Forelimb muscle (tissue), 1 donor: ENCODE measurements at places on chromosomes 2 and 18.

GRCh38 chr2:96867756-96868554 lies 1.9 kb downstream of the SEMA4C start:
- no peak for DNase-seq

GRCh38 chr2:47203995-47204394 lies 48.9 kb upstream of the STPG4 start:
- no peak for DNase-seq

DNA sequence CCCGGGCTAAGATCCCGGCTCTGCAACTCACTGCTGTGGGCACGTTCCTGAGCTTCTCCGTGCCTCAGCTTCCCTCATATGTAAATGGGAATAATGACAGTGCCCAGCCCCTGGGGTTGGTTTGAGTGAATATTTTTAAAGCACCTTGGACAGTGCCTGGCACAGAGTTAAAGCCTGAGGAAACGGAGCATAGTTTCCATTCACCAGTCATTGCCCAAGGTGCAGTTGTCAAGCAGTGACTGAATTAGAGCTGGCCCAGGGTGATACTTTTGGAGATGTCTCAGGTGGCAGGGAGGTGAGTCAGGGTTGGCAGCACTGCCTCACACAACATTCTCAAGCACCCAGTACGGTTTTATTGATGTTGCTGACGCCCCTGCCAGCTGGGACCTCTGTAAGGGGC lies 12.2 kb downstream of the TMEM177 start:
- no peak for DNase-seq

- no peak for DNase-seq
These were observed 227.9 kb downstream of the PRKCE start for GRCh38 chr2:45879406-45879805.

DNA sequence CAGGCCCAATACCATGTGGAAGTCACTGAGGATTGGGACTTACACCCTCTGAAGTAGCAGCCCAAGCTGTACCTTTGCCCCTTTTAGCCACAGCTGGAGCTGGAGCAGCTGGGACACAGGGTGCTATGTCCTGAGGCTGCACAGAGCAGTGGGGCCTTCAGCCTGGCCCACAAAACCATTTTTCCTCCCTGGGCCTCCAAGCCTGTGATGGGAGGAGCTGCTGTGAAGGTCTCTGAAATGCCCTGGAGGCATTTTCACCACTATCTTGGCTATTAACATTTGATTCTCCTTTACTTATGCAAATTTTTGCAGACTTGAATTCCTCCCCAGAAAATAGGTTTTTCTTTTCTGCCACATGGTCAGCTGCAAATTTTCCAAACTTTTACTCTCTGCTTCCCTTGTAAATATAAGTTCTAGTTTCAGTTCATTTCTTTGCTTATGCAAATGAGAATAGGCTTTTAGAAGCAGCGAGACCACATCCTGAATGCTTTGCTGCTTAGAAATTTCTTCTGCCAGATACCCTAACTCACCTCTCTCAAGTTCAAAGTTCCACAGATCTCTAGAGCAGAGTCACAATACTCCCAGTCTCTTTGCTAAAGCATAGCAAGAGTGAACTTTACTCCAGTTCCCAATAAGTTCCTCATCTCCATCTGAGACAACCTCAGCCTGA lies 213.8 kb upstream of the MGAT5 start:
- DNase-seq, result no peak

DNA sequence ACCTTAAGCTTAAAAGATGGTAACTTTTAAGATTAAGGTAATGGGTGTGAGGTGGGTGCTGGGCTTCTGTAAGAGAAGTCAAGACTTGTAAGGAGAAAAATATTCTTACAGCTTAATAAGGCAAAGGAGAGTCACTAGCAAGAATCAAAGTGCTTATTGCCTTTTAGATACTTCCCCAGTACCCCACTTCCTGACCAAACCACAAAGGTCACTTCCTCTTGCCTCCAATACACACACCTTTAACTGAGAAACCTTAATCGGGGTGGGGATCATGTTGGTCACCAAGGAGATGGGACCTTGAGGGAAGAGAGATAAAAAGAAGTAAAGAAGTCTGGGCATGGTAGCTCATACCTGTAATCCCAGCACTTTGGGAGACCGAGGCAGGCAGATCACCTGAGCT lies 10.6 kb upstream of the ATG16L1 start:
- DNase-seq, result no peak

GRCh38 chr2:109247812-109248211 lies 118.8 kb downstream of the SH3RF3 start:
- DNase-seq, result no peak

DNA sequence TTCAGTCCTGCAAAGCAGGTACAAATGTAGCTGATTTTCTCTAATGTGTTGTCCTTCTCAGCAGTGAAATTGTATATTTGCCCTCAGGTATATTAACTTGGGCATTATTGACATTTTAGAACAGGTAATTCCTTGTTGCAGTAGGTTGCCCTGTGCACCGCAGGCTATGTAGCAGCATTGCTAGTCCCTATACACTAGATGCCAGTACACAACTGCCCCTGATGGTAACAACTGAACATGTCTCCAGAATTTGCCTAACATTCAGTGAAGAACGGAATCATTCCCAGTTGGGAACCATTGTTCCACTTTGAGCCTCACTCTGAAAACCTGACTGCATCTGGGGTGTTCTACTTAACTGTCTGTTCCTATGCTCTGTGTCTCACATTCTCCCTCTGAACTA lies 23.1 kb upstream of the TFPI start:
- no peak for DNase-seq

GRCh38 chr18:74515620-74516231 lies 18.6 kb upstream of the CNDP1 start:
- DNase-seq, result no peak

- peak; percentile 99 for DNase-seq
These were observed at the start of gene ANKRD39 for GRCh38 chr2:96857667-96858372. TSS of gene ANKRD39 (minus strand) at chr2:96858016. CDS start at chr2:96857987, 29 bp downstream.

DNA sequence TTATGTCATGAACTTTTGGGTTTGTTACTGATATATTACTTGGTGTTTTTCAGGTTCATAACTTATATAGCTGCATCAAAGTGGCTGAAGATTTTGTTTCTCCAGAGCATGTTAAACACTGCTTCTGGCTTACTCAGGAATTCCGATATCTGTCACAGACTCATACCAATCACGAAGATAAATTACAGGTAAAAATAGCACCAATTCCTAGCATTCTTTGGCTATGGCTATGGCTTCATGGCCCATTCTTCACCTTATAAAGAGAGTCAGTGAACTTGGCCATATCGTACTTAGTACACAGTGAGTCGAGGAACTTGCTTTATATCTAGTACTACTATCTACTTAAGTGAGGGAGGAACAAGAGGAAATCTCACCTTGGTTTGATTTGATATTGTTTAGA lies 49.9 kb downstream of the KDM3A start:
- DNase-seq, result no peak

GRCh38 chr2:213162516-213163118 lies 11.2 kb upstream of the IKZF2 start:
- no peak for DNase-seq
